ENCODE measurements at places on chromosomes 6 and 20.

- DNase-seq: no peak
Measured at GRCh38 chr20:48794816-48795457, 32.9 kb downstream of the PREX1 start.

DNA sequence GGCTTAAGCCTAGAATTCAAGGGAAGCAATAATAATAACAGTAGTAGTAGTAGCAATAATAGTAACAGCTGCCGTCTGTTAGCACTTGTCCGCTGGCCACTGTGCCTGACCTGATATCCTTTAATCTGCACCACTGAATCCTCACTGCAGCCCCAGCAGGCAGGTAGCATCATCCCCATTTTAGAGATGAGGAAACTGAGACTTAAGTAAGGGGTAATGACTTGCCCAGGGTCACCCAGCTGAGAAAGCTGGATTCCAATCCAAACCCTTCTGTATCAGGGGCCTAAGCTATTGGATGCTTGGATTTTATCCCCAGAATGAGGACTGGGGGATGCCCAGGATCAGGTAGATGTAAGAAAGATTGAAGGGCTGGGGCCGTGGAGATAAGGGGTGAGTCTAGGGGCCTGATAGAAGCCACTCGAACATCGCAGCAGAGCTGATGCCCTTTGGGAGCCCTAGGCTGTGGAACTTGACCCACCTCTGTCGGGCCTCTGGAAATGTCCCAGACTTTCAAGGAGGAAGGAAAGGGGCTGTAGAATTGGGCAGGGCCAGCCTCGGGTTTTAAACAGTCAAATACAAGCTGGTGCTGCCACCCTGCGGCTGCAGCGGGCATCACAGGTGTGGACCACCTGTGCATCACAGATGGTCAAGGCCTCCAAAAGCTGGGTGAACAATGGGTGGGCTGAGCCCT is 102.1 kb upstream of the MYL9 start:
- DNase-seq: peak; percentile 58

- DNase-seq: no peak
Measured at GRCh38 chr6:166737261-166737660, 110.2 kb upstream of the RPS6KA2 start.

DNA sequence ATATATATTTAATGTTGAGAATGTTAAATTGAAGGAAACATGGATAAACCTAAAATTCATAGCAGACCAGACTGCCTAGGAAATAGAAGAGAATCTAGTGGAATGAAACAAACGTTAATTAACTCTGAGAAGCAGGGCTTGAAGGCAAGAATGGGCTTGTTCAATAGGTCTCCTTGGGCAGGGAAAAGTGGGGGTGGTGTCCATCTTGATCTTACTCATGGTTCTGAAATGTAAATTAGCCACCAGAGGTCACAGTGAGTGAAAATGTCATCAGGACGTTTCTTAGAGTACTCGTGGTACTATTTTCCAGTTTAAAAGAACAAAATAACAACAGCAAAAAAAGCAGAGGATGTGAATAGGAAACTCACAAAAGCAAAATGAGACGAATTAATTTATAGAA is 66.8 kb upstream of the BTBD3 start:
- no peak for DNase-seq

DNA sequence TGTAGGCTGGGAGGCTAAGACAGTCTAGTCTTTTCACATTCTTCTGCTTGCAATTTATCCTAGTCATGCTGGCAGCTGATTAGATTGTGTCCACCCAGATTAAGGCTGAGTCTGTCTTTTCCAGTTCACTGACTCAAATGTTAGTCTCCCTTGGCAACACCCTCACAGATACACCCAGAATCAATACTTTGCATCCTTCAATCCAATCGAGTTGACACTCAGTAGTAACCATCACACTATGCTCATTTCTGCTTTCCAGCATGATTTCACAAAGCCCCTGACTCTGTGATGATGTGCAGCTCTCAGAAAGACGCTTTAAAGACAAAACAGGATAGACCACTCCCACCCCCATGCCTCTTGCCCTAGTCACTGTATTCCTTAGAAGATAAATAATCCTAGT is 693.0 kb downstream of the HTR1B start:
- no peak for DNase-seq

GRCh38 chr6:79267128-79267527 is 32.6 kb upstream of the HMGN3 start:
- no peak for DNase-seq

GRCh38 chr20:33099843-33100538 is 20.5 kb downstream of the BPIFB4 start:
- DNase-seq: no peak

DNA sequence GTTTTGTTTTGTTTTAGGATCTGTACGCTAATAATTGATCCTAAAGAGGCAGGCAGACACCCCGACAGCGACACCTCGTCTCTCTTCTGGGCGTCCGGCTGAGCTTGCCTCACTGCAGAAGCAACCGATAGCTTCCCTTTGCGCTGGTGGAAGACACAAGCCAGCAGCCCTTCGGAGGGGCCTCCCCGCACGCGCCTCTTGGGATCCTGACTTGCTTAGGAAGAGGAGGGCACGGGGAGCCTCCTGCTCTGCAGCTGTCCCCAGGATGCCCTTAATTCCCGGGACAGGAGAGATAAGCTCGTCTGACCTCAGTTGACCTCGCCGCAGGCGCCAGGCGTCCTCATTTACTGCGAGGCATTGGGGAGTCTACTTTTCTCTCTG is 94.0 kb downstream of the CD83 start:
- no peak for DNase-seq

GRCh38 chr6:83086751-83087150 is 19.3 kb downstream of the DOP1A start:
- no peak for DNase-seq

GRCh38 chr6:31871046-31871659 is 7.6 kb downstream of the SLC44A4 start:
- no peak for DNase-seq

GRCh38 chr20:478949-479429 is 16.7 kb upstream of the TBC1D20 start:
- DNase-seq: peak; percentile 75

DNA sequence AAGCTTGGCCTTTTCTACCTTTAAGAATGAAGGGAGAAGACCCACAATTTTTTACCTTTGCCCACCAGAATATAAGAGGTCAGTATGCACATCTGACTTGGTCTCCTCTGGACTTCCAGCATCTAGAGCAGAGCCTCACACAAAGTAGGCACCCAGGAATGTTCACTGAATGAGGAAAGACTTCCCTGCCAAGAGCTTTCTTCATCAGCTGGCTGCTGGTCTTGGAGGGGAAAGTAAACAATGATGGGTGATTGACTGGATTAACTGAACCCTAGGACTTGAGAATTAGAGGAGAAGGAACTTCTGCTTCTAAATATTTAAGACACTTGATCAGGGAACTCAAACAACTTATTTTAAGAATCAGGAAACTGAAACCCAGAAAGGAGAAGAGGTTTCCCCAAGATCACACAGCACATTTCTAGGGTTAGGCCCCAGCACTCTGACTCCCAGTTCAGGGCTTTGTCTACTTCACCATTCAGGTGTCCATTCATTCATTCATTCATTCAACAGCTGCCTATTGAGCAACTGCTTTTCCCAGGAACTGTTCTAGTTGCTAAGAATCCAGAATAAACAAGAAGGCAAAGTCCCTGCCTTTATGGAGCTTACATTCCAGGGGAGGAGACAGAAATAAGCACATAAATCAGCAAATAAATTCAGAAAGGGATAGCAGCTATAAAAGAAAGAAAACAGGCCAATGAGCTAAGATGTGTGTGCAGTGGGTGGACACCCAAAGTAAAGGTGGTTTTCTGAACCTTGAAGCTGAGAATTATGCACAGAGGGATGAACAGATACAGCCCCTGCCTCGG is 216.9 kb upstream of the LRFN2 start:
- no peak for DNase-seq

GRCh38 chr20:48329031-48329615 is 498.7 kb downstream of the PREX1 start:
- no peak for DNase-seq

GRCh38 chr6:11263291-11263775 is 30.9 kb upstream of the NEDD9 start:
- DNase-seq: no peak

DNA sequence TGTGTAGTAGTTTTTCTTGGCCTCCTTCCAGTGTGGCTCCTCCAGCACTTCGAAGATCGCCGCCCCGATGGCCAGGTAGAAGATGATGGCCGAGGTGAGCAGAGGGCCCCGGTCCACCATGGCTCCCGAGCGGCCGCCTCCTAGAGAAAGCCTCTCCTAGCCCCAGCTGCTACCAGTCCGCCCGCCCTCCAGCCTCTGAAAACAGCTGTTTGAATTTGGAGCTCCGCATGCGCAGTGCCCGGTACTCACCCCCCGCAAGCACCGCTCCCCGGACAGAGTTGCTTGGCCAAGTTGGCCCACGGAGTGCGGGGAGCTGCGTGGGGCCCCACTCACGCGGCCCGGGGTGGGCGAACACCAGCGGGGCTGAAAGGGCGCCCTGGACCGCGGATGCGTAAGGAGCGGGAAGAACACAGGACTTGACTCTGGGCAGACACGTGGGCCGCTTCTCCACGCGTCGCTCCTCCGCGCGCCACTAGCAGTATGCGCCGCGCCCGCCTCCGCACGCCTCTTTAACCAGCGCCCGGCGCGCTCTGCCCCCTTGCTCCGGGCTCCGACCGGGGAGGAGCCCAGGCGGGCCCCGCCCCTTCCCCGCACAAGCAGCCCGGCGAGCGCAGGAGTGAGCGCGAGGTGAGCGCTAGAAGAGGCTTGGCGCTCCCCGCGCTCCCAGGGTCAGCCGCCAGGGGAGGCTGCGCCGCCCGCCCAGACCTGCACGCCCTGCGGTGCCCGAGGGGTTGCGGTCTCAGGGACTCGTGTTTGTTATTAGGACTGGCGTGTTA is at the start of gene KCNK5:
Gene KCNK5, minus strand, starts transcription at position 484 of the 776 bp plus-strand sequence. Its CDS starts 364 bp downstream, at position 120.
- peak; percentile 70 for DNase-seq

DNA sequence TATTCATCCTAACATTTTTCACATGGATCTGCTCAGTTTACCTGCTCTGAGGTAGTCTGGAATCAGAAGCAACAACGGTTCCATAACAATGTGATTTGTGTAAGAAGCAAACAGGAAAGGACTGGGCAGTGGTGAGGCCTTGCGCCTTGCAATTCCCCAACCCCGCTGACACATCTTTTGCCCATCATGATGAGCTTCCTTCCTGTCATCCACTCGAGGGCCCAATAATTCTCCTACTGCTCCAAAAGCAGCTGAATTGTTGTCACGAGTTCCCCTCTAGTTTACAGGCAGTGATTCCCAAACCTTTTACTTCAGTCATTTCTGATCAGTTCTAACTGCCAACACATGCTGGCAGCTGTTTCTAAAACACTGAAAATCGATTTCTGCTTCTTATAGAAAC is 22.9 kb downstream of the STX7 start:
- DNase-seq: no peak

DNA sequence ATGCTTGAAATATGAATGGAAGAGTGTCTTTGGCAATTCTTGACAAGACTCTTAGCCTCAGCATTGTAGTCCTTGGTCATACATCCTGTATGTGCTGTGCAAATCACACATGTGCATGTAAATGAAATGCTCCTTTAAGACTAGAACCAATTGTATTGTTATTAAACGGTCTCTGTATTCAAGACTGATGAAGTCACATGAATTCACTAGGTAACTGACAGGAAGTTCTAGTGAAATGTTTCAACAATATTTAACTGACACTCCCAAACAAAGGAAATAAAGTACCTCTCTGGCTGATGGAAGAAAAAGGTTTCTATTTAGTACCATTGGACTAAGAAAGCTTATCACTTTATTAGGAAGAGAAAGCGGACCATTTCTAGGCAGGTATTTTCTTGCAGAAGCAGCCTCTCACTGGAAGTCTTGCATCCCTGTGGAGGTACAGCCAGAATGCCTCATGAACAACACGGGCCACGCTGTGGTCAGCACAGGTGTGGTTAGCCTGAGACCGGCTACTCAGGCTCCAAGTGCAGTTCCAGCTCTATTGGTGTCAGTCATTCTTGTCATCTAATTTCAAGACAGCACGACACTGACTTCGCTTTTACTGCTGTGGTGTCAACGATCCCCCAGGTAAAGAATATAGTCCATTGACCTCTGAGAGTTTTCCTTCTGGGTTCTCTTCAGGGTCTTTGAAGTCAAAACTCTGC is 17.3 kb downstream of the PPP1R3G start:
- DNase-seq: no peak

GRCh38 chr20:32681175-32682084 is 7.7 kb upstream of the C20orf203 start:
- no peak for DNase-seq

GRCh38 chr6:36079601-36080000 is 50.7 kb upstream of the MAPK13 start:
- DNase-seq: no peak

DNA sequence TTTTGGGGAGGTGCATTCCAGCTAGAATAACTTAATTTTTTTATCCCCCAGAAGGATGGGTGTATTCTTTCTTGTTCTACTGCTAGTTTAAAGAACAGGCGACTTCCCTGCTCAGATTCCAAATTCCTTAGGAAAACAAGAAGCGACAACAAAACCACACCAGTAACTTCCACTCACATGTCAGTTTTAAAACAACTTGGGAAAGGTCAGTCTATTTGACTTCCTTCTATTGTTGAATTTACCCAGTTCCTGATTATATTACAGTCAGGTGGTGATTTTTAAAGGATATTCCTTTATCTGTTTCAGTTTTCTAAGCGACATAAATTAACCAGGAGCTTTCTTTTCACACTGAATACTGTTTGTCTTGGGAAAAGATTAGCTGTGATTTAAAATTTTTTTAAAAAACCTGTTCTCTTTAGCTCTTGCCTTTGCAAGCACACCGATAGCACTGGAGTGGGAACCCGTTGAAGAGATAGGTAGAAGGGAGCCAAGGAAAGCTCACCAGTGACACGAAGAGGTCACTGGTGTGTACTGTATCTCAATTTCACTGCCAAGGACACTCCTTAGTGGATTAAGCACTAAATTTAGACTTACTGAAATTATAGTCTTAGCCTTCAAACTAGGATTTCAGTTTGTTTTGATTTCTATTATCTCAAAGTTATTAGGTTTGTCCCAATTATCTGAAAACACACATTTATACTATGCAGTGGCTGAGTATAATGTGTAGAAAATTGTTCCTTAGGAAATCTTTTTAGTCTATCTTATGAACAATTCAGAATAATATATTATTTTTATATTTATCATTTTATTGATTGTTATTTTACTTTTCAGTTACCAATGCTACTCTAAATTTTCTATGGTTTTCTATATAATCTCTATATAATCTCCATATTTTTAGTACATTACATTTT is 22.3 kb downstream of the MARCKS start:
- DNase-seq: no peak

GRCh38 chr6:16974387-16974673 is 127.5 kb upstream of the STMND1 start:
- no peak for DNase-seq

GRCh38 chr6:130322673-130323268 is 43.0 kb upstream of the TMEM200A start:
- DNase-seq: peak; percentile 71
